Retinal pigment epithelial cell (primary cell): ENCODE measurements at places on chromosomes 6 and 20.

- peak; percentile 0 for DNase-seq
Observed at GRCh38 chr6:126302191-126302590, 37.7 kb upstream of the CENPW start.

- DNase-seq = no peak
Observed at GRCh38 chr6:156777577-156778453, 637 bp downstream of the ARID1B start.

- no peak for DNase-seq
Observed at GRCh38 chr6:35508027-35508426, 4.7 kb downstream of the TULP1 start.

DNA sequence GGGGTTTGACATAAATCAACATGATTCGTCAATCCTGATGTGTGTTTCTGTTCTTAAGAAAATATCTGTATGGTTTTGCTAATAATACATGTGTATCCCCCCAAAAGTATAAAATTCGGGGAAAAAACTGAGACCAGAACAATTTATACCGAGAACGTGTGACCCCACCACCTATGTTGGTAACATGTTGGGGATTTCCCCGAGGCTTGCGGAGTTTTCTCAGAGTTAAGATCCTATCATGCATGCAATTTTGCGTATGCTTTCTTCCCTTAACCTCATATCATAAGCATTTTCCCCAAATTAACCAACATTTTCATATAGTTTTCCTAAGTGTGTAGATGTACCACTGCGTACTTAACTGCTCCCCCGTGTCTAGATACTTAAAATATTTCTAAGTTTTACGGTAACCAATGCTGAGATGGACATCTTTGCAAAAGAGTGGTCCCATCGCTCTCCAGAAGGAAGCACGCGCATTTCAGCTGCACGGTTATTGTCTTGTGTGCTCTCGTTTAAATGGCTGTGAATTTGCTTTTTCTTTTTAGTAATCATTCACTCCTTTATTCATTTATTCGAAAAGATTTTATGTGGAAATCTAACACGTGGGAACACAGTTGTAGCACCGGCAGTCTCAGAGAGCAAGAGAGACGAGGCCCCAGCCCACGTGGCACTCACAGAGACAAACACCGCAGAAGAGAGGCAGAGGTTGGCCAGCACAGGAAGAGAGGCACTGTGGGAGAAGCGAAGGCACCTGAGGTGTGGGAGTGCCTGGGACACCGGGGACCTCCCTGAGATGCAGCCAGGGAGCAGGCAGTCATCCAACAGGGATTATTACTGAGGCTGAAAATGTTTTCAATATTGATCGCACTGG is 13.2 kb upstream of the IRF4 start:
- no peak for DNase-seq

DNA sequence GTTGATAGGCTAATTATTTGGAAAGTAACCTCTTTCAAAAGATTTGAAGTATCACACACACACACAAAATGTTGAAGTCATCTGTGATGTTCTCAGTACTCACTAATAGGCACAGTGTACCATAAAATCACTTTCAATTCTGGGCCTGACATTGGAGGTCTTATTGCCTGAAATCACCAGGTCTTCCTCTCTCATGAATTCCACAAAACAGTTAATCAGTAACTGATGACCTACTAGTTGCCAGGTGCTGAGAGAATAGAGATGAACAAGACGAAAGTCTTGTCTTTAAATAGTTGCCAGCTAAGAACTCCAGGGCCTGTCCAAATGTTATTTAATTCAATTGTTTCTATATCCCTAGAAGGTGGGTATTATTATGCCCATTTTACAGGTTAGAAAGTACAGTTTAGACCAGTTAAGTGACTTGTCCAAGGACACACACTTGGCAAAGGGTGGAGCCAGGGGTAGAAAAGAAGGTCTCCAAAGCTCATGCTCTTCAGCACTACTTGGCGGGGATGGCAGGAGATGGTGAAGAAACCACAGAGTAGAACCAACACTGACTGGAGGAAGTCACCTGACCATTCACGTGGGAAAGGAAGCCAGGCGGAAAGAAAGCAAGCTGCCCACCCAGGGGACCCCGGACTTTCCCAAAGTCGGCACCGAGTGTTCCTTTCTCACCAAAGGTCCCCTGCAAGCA is 116.4 kb downstream of the KIF6 start:
- no peak for DNase-seq

- no peak for DNase-seq
Observed at GRCh38 chr6:13011612-13012146, 295.1 kb downstream of the PHACTR1 start.

- DNase-seq = no peak
Observed at GRCh38 chr6:169502445-169502844, 199.4 kb downstream of the WDR27 start.

GRCh38 chr6:24982231-24982630 is 46.5 kb upstream of the RIPOR2 start:
- DNase-seq = peak; percentile 37

DNA sequence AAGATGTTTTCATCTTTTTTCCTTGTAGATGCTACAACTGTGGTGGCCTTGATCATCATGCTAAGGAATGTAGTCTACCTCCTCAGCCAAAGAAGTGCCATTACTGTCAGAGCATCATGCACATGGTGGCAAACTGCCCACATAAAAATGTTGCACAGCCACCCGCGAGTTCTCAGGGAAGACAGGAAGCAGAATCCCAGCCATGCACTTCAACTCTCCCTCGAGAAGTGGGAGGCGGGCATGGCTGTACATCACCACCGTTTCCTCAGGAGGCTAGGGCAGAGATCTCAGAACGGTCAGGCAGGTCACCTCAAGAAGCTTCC is 101.5 kb downstream of the POPDC3 start:
- DNase-seq = no peak

GRCh38 chr20:621125-621756 is 11.1 kb upstream of the TCF15 start:
- no peak for DNase-seq

DNA sequence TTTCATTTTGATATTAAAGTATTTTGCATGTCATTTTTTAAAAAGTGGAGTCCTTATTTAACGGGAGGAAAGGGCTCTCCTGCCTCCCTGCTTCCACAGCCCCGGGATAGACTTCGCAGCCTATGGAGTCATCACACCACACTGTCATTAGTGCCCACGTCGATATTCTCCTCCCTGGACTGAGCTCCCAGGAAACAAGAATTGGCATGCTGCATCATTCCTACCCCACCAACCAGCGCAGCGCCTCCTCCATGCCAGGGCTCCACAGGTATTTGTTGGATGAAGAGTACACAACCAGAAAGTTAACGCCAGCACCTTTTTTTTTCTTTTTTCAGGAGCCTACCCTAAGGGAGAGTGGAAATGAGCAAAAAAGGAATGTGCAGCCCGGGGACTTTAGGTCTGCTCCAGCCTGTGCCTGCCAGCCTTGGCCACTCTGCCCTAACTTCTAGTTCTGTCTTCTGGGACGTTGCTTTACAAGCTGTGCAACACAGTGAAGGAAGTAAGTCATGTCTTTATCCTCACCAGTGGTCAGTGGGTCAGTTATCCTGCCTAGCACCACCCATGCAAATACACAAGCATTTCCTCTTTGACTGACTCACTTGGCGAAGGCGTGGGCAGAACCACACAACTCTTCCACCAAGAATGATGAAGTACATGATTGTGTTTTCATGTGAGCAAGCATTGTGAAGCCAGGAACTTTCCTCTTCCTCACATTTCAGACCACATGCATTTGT is 180.7 kb upstream of the UST start:
- DNase-seq = peak; percentile 20

DNA sequence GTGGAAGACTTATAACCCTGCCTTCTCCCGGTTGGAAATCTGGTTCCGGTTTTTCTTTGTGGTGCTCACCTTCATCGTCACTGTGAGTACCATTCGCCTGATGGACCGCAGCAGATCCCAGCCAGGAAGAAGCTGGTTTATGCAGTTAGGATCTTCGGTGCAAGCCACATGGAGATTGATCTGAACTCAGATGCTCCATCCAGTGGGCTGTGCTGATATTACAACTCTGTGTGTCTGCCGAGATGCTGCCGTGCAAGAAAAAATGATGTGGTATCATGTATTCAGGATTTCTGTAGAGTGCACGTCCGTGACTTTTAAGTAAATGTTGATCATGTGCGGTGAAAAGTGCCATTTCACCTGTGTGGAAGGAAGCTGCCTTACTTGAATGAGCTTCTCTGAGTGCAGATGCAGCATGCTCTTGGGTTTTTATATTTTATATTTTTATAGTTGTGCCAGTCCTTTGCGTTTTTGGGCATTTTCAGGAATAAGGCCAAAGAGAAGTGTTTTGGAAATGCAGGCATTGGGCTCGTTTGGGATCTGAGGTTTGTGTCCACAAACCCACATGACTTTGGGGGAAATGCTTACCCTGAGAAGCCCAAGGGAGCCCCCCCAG is 39.2 kb downstream of the DYNLT1 start:
- DNase-seq = peak; percentile 34

GRCh38 chr20:63978319-63979228 is 868 bp downstream of the SAMD10 start:
- DNase-seq = no peak

GRCh38 chr6:50902260-50902659 is 83.6 kb downstream of the TFAP2B start:
- DNase-seq = no peak

- no peak for DNase-seq
Observed at GRCh38 chr6:68758559-68758958, 123.5 kb downstream of the ADGRB3 start.

DNA sequence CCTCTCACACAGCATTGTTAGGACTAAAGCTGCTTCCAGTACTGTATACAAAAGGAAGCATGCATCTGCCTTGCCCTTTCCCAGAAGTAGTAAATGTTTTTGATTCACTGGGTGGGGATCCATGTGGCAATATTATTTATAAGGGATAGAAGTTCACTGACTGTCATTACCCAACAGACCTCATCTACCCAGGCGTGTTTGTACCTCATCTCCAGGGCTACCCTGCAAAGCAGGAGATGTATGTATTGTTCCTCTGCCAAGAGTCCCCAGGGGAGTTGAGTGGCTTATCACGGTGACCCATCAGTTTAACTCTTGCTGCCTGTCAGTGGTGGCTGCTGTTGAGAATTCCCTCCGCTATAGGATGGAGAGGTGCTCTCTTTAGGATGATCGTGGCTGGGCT is 42.5 kb downstream of the SLC24A3 start:
- no peak for DNase-seq

DNA sequence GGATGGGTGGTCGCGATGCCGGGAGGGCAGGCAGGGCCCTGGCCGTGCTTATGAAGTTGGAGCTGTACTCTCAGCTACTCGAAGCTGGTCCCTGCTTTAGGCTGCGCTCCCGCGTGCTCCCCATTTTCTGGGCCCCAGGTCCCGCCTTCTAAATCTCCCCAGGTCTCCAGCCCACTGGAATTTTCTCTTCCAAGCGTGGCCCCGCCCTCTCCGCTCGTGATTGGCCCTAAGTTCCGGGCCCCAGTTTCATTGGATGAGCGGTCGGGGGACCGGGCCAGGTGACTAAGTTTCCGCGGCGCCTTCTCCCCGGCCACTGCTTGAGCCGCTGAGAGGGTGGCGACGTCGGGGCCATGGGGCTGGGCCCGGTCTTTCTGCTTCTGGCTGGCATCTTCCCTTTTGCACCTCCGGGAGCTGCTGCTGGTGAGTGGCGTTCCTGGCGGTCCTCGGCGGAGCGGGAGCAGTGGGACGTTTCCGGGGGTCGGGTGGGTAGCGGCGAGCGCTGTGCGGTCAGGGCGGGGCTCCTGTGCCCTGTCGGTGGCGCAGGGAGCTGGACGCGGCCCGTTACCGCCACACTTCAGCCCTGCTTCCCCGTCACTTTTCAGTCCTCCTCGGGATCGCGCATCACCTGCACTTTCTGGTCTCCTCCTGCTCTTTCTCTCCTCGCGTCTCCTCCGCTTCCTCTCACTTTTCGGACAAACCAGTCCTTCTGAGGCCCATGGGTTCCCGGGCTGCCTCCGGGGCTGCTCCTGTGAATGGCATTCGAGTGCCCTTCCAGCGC is at the start of gene MICA:
Gene MICA, plus strand, starts transcription at position 313 of the 778 bp plus-strand sequence. Its CDS starts 38 bp downstream, at position 351.
- DNase-seq = peak; percentile 76

DNA sequence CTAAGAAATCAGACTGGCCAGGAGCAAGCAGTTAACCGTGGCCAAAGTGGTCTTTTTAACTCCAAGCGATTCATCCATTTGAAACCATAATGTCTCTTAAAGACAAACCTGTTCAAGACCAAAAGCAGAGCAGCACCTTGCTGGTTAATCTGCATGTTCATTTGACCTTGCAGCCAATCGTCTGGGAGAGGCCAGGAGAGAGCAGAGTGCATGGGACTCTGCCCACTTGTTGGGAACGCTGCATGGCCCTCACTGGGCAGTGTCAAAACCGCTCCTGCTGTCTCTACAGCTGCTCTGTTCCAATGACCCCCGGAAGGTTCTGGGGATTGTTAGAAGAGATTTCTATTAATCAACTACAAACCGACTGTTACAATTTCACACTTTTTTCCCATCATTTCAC is 79.6 kb downstream of the OLIG3 start:
- no peak for DNase-seq

- DNase-seq = peak; percentile 96
Observed at GRCh38 chr20:4873396-4873795, 127.9 kb downstream of the SLC23A2 start.

GRCh38 chr6:17059850-17060249 is 42.0 kb upstream of the STMND1 start:
- no peak for DNase-seq

DNA sequence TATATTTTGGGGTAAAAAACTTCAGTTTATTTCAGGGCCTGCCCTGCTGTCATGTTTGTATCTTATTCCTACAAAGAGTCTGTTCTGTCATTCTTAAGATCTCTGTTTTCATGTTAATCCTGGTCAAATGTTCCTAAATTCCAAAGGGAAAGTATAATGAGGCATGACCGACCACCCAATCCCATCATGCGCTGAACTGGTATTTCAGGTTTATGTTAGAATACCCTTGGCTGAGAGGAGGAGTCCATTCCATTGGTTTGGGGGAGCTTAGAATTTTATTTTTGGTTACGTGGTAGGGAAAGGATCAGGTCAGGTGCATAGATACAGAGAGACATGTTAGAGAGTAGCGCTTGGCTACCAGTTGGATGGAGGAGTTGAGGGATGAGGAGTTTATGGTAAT is 25.7 kb downstream of the CFAP61 start:
- no peak for DNase-seq

DNA sequence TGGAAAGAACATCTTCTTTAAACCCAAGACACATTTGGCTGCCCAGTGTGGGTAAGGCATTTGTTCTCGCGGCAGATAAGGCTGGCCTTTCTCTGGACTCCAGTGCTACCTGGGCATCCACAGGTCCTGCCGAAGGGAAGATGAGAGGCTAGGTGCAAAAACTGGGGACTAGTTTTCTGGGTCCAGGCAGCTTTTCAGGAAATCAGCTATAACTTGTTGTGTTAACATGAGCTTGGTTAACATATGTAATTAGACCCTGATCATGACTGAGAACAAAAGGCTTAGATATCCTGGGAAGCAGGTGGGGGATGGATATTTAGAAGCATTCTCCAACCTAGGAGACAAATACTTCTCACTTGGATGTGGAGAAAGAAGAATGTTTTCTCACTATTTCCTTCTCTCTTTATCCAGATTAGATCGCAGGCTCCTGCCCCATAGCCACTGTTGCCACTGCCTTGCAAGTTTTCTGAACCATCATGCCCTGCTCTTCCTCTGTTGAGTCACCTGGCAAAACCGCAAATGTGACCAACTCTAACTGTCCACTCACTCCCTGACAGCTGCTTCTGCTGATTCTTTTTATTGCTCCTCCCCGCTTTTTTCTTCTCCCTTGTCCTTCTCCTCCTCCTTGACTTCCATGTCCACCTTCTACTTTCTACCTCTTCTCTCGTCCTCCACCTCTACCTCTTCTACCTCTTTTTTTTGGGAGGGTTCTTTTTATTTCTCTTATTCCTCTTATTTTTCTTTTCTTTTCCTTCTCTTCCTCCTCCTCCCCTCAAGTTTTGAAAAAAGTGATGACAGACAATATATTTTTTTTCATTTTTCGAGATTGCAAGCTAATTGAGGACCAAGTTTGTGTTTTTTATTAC is 258.1 kb downstream of the UTRN start:
- DNase-seq = no peak

GRCh38 chr6:78482801-78483552 is 384.4 kb upstream of the IRAK1BP1 start:
- no peak for DNase-seq
